HAP-1 (cell line): ENCODE measurements at places on chromosomes 11 and 22.

DNA sequence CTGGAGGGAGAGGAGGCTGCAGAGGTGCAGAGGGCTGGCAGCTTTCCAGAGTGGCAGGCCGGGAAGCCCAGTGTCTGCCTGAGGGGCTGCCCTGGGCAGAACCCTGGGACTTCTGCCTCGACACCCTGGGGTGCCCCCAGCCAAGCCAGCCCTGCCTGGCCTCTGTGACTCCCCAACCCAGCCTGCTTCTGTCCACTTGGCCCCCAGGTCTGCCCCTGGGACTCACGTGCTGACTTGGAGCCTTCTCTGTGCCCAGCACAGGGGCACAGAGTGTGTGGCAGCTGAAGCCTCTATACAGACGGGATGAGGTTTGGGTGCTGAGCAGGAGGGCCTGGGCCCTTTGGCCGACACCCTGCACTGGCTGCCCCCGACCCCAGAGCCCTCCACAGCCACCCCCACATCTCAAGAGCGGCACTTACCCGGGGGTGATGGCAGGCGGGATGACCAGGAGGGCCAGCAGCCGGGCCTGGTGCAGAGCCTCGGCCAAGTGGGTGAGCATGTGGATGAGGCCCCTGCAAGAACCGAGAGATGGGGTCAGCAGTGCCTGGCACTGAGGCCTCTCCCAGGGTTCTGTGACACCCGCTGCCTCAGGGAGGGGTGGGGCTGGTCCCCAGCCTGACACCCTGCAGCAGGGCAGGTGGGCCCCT lies 17.5 kb downstream of the CHID1 start:
- DNase-seq = no peak

- no peak for DNase-seq
Observed at GRCh38 chr11:19093976-19094375, 23.0 kb upstream of the ZDHHC13 start.

DNA sequence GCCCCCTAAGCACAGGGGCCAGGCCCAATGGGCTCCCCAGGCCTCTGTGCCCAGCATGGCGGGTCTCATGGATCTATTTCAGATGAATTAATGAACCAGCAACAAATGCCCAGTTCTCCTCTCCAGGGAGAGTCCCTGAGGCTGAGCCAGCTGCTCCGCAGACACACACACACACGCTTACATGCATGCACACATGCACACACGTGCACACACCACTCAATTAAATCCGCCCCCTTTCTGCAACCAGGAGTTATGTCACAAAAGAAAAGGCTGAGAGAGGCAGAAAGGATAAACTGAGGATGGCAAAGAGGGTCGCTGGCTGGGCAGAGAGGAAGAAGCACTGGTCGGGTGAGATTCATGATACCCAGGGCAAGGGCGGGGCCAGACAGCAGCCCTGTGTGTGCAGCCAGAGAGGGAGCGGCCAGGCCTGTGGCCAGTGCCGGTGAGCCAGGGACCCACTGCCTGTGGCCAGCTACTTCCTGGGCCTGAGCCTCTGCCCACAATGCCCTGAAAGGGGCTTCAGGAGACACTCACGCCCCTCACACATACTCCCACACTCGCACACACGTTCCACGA lies 19.8 kb downstream of the IL2RB start:
- no peak for DNase-seq

- DNase-seq = no peak
Observed at GRCh38 chr11:131074573-131074972, 158.3 kb upstream of the SNX19 start.

- DNase-seq = no peak
Observed at GRCh38 chr11:70281156-70281609, 10.7 kb downstream of the PPFIA1 start.

GRCh38 chr11:67270256-67271204 lies 4.3 kb downstream of the GRK2 start:
- no peak for DNase-seq
